Stimulated activated CD8-positive, alpha-beta memory T cell treated with anti-CD3 and anti-CD28 coated beads, Interleukin-7, amount 100 ng/mL, for 1 hour (primary cell): ENCODE measurements at places on chromosomes 12 and 14.

GRCh38 chr14:102645746-102646440 is 53.4 kb downstream of the RCOR1 start:
- no peak for DNase-seq

DNA sequence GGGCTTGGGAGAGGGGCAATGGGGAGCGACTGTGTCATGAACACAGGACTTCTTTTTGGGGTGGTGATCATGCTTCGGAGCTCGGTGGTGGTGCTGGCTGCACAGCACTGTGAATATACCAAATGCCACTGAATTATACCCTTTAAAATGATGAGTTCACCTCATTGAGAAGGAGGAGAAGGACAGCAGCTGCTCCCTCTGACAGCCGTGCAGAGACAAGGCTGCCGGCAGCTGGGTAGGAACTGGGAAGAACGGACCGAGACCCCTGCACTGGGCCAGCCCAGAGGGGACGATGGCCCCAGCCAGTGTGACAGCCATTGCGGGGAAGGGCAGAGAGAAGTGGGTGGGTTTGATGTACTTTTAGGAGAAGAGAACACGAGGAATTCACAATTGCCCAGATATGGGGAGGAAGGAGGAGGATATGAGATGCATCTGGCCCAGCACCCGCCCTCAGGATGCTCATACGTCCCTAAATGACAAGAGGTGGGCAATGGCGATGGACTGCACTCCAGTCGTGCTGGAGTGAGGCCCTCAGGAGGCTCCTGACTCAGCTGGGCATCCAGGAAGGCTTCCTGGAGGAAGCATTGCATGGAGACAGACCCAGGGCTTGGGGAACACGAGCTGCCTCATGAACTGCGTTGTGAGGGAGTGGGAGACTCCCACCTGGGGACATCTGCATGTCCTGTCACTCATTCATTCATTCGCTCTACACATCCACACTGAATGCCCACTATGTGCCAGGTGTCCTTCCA is 64.3 kb upstream of the C14orf180 start:
- DNase-seq: no peak

DNA sequence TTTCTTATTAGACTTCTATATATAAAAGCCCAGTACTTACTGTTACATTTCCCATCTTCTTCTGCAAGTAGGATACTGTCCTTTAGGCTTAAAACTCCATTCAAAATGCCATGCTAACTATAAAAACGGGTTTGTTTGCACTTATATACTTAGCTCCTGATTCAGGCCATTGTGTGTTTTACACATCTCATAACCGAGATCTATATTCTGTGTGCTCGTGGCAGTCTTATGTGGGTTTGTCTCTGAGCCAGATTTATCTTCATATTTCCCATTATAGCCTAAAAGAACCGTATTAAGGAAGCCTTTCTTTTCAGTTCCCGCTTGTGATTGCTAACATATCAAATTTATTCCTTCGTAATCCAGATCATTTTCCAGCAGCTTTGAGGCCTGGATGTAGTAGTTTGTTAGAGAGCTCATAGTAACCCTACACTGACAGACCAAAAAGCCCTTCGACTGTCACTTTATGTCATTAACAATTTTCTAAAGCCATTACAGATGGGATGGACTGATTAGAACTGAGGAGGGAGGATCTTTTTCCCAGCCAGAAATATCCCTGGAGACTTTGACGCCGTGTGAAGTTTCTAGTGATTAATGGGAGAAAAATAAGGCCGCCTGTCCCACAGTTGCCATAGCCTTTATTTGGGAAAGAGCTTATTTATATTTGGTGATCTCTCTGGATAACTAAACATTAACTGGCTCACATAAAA is 508.5 kb downstream of the FOXG1 start:
- no peak for DNase-seq

DNA sequence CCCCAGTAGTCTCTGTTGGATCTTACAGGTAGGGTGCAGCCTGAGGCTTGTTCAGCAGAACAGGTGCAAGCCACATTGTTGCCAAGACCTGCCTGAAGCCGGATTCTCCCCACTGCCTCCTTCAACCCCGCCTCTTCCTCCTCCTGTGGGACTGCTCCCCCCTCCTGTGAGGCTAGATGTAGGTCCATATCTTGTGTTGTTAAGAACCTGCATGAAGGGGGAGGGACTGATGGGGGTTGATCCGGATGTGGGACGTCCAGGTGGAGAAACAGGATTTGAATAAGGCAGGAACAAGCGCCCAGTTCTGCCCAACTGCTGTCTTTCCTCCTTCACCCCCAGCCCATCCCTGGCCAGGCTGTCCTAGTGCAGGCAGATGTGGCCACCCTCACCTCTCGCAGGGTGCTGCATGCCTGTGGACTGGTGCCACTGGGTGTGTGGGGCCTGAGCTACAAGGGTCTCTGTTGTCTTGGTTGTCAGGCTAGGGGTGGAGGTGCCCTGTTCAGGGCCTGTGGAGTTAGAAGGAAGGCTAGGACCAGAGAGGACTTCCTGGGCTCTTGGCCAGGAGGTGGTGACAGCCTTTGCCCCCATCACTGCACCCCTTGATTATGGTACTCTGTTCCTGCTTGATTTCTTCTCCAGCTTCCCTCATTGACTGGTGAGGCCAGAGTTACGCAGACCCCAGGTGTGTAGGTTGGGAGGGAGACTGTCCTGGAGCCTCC is 1.4 kb downstream of the NR4A1 start:
- no peak for DNase-seq

DNA sequence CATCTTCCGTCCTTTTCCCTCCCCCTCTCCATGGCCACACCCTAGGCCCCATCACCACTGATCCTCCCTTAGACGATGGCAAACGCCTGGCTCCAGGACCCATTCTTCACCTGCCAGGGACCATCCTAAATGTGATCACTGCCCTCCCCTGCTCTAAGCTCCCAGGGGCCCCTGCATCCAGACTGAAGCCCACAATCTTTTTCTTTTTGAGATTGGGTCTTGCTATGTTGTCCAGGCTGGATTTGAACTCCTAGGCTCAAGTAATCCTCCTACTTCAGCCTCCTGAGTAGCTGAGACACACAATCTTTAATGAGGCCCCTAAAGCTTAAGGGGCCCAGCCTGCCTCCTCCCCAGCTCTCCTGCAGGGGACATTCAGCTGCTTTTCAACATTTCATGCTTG is 15.3 kb downstream of the RBM19 start:
- no peak for DNase-seq

- no peak for DNase-seq
These were observed 24.2 kb downstream of the GOLGA3 start for GRCh38 chr12:132804426-132804861.

DNA sequence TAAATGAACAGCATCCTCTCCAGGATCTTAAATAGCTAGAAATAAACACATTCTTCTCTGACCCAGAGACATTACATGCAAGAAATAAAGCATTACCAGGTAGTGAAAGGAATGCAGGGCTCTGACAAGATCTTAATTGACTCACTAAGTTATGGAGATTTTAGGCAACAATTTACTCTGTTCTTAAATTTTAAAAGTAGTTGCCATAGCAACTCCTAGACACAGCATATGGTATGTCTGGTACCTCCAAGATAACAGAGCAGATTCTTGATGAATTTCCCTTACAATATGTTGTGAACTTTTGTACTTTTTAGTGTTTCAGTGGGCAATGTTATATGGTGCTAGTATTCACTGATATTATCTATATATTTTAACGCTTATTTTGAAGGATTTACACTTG is 76.7 kb upstream of the G2E3 start:
- no peak for DNase-seq

DNA sequence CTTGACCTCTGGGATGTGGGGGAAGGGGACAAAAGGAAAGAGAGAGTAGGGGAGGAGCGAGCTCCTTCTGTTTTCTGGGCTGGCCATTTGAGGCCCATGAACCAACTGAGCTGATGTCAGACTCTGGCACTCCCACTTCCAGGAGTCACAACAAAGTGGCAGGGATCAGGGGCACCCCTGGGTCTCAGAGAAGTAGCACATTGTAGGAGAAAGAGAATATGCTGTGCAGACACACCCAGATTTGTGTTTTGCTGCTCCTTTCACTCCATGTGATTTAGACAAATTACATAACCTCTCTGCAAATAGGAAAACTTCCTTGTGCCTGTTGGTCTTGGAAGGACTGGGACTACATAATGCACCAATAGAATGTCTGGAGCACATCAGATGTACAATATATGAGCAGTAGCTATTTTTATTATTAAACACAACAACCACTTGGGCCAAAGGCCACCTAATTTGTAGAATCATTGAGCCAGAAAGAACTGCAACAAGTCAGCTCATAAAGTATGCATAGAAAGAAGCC is 265.5 kb downstream of the ZFP36L1 start:
- no peak for DNase-seq

- no peak for DNase-seq
These were observed 31.7 kb downstream of the TDG start for GRCh38 chr12:103997286-103997900.
